ENCODE measurements at places on chromosomes 3 and 15.

DNA sequence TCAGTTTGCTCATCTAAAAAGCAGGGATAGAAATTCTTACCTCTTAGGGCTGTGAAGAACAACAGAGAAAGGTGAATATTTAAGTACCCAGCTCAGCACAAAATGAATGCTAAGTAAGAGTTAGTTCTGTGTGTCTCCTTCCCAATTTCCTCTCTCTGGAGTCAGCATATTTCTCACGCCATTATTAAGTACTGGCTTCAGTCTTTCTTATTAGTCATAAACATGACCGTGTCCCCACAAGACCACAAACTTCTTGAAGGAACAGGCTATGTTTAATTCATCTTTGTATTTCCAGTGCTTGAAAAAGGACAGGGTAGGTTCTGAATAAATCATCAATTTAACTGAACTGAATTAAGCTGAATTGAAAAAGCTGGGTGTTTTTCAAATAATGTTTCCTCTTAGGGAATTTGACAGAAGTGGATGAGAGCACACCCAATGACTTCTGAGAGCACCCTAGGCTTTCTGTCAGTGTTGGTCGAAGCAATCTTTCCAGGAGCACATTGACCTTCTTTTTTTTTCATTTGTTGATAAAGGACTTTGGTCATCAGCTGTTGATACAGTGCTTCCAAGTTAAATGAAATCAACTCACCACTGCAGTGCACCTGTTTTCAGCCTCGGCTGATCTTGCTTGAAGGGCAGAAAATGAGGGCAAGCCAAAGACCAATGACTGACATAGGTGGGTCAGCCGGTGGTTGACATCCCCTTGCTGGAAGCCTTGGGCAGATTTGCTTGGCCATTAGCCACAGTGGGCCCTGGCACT is 324.6 kb downstream of the MFSD1 start:
- no peak for DNase-seq

- DNase-seq = no peak
These were observed 779 bp upstream of the CTNNB1 start for GRCh38 chr3:41198526-41198925.

- DNase-seq = no peak
These were observed 9.2 kb upstream of the UBE2Q2 start for GRCh38 chr15:75834021-75834420.

GRCh38 chr3:11197484-11197883 is 43.2 kb downstream of the HRH1 start:
- DNase-seq = no peak

DNA sequence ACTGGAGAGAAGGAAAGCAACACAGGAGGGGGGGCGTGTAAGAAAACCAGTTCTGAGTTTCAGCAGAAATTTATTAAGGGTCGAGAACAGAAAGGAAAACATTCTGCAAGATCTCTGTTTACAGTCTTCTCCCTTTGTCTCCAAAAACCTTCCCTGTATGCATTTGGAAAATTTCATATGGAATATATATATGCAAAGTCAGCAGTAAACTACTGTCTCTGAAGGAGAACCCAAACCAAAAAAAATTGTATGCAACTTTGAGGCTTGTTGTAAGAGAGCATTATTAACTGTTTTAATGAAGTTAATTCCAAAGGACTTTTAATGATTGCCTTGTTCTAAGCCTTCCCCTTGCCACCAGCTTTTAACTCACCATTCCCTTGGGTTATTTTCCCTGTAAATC is 238.2 kb upstream of the GPR149 start:
- no peak for DNase-seq

DNA sequence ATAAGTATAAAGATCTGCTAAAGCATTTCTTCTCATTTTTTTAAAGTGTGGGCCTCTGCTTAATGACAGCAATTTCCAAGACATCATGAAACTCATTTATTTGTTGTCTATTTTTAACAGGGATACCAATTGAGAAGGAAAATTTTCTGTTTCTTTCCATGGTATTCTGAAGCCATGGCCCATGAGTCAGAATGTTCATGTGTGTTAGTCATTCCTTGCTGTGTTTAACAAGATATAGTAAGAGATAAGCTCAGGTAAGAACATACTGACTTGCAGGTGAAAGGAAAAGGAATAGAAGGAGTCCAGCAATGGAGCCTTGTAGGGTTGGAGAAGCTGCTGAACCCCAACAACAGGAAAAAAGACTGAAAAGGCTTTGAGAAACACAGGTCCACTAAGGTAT is 17.0 kb upstream of the ARID3B start:
- DNase-seq = no peak

- DNase-seq = peak; percentile 32
These were observed 22.5 kb downstream of the GLB1 start for GRCh38 chr3:33074217-33075067.

GRCh38 chr3:55860049-55860721 is 373.1 kb upstream of the WNT5A start:
- no peak for DNase-seq

GRCh38 chr3:59810606-59811005 is 760.8 kb upstream of the CFAP20DC start:
- DNase-seq = no peak

- no peak for DNase-seq
These were observed 61.9 kb upstream of the C3orf80 start for GRCh38 chr3:160163229-160163878.

DNA sequence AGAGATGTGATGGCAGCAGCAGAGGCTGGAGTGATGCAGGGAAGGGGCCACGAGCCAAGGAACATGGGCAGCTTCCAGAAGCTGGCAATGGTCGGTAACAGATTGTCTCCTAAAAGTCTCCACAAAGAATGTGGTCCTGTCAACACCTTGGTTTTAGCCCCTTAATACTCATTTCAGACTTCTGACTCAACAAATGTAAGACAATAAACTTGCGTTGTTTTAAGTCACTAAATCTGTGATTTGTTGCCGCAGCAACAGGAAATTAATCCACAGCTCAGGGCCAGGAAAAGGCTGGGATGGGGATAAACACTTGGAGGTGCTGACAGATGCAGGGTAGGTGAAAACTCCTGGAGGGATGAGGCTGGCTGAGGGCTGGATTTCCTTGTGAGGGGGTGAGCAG is 69.9 kb downstream of the OXNAD1 start:
- no peak for DNase-seq

All from stimulated activated CD8-positive, alpha-beta memory T cell treated with anti-CD3 and anti-CD28 coated beads, Interleukin-15, amount 100 ng/mL, for 48 hours (primary cell).